Hematopoietic multipotent progenitor cell (in vitro differentiated cells): ENCODE measurements at places on chromosomes 12 and 14. TPM values are rescaled to one million over a fixed set of nuclear protein-coding genes. Genes with fewer than 3 reads are reported as not detected.
A peak's percentile ranks its signal among the peaks of the same experiment; 100 is the strongest.

GRCh38 chr12:57239587-57240065 is 10.1 kb downstream of the SHMT2 start:
- no peak for DNase-seq

DNA sequence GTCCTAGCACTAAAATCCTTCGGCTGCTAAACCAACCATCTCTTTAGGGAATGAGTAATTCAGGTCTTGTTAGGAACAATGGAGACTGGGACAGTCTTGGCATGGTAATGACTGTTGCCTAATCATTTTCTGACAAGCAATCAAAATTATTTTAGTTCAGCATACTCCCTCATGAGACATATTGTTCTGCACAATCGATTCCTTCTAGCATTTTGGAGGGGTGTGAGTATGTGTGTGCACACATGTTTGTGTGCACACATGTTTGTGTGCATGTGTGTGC is 2.1 kb upstream of the KRT1 start:
- DNase-seq: no peak

DNA sequence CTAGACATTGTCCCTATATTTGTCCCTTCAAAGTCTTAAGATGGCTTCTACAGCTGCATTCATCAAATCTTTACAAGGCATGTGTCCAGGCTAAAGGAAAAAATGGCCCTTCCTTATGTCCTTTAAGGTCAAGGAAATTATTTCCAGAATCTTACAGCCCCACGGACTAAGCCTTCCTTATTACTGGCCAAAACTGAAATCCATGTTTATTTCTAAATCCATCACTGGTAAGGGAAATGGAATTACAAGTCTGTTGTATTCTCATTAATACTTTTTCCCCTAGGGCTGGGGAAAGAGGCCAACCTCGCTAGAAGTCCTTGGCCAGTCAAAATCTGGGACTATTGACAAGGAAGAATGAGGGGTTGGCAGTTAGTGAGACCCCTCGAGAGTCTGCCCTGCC is 252.5 kb downstream of the TMEM132C start:
- DNase-seq: no peak

DNA sequence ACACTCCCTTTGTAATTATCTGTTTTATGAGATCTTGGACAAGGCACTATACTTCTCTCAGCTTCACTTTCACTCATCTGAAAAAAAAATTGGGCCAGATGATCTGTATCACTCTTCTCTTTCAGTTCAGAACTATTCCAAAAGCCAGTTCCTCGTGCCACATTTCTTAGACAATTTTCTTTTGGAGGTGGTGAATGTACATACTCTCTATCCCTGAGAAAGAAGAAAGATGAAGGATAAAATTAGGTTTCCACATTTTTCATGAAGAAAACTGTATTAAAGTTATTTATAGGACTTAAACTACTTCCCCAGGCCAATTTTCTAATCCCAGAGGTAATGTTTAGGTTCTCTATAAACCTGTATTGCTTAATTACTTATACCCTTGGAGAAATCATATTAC is 171.6 kb downstream of the SLC6A15 start:
- DNase-seq: no peak

GRCh38 chr14:52558688-52559087 is 6.1 kb downstream of the GPR137C start:
- no peak for DNase-seq

GRCh38 chr12:50732591-50732990 is 31.3 kb upstream of the ATF1 start:
- DNase-seq: no peak

DNA sequence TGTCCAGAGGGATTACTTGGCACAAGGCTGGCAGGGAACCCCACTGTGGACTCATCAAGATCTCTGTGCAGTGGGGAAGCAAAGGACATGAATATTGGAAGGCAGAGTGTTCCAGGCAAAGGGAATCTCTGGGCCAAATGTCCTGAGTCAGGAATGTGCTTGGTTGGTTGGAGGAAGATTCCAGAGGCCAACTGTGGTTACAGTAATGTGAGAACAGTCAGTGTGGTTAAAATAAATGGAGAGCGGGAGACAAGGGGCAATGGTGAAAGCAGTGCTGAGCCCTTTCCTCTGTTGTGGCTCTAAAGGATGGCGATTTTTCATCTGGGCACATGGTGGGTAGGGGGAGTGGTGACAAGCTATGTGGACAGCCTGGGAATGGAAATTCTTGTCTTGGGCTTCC is 948.2 kb downstream of the BCL11B start:
- DNase-seq: no peak

- no peak for DNase-seq
Measured at GRCh38 chr14:37589715-37590427, 5.2 kb downstream of the FOXA1 start.

DNA sequence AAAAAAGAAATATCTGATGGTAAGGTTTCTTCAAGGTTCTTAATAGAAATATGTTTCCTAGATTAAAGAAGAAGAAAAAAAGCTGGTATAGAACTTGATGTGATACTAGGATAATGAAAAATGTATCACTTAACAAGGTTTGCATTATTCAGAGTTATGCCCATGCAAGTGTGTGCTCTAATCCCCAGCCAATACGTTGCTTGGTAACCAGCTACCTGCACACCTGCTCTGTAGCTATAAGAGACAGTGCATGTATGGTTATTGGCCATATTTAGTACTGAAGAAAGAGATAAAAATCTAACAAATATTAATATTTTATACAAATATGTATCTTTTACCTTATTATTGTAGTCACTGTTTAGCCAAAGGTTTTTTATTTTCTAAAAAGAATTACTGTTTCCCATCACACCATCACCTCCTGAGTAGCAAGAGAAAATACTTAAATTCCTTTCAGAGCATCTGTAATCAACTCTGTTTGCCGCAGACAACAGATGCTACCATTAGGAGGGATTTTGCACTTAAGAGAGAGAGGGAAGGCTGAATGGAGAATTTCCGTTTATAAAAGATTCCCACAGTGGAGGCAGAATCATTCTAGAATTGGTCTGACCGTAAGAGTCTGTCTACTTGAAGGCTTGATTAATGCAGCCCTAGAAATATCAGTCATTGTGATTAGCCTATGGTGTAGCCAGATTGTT is 115.6 kb downstream of the NEDD1 start:
- DNase-seq: no peak

- no peak for DNase-seq
Measured at GRCh38 chr12:76984566-76984965, 80.8 kb downstream of the E2F7 start.

DNA sequence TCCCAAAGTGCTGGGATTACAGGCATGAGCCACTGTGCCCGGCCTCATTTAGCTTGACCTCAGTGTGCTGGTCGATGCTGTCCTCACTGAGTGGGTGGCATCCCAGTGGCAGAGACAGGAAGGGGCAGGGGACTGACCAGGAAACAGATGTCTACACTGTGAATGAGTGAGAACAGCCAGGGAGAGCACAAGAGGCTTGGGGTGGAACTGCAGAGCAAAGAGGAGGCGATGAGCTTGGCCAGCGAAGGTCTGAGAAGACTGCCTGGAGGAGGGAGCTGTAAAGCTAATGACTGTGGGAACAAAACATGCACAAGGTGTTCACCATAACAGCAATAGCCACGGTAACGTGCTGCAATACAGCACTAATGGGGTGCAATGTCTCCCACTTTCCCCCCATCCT is 57.2 kb upstream of the BEGAIN start:
- no peak for DNase-seq

- no peak for DNase-seq
Measured at GRCh38 chr12:32868885-32869284, 27.7 kb downstream of the PKP2 start.

GRCh38 chr14:102795060-102795925 is 18.0 kb downstream of the TRAF3 start:
- DNase-seq: peak; percentile 58

GRCh38 chr12:85821759-85822158 is 14.4 kb downstream of the RASSF9 start:
- no peak for DNase-seq

Gene CD27
- 1.1 TPM for total RNA-seq

Gene KLRB1
- total RNA-seq: under 0.01 TPM

Gene WNT1
- not detected for total RNA-seq

Gene APOLD1
- 2.7 TPM for total RNA-seq

Gene LUM
- 0.27 TPM for total RNA-seq
